Activated gamma-delta T cell (primary cell): ENCODE measurements at places on chromosomes 7 and 10.

- no peak for DNase-seq
Observed at GRCh38 chr10:124827474-124827873, 25.9 kb downstream of the ABRAXAS2 start.

- no peak for DNase-seq
Observed at GRCh38 chr7:114112806-114113205, 194.0 kb upstream of the PPP1R3A start.

- DNase-seq = no peak
Observed at GRCh38 chr7:145020454-145020853, 184.6 kb upstream of the TPK1 start.

DNA sequence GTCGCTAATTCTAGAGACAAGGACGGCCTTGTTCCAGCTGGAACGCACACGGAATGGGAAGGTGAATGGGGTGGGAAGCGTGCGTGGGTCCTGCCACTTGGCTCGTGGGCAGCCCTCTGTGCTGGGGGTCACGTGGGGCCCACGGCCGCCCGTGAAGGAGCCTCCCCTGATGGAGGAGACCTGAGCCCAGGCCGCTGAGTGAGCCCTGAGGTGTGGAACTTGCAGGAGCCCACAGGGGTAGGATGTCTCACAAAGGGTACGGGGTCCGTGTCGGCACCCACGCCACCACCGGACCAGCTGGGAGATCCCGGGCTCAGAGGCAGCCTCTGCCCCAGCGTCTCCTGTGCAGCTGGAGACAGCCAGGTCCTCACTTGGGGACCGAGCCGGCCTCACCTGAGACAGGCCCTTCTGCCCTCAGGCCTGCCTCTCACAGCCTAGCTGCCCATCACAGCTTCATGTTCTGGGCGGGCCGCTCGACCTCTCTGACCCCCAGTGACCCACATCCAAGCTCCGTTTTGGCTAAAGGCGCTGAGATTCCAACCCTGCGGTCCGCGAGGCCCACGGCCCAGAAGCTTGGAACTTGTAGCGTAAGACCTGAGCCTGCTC is 84.8 kb downstream of the FOXL3 start:
- no peak for DNase-seq

DNA sequence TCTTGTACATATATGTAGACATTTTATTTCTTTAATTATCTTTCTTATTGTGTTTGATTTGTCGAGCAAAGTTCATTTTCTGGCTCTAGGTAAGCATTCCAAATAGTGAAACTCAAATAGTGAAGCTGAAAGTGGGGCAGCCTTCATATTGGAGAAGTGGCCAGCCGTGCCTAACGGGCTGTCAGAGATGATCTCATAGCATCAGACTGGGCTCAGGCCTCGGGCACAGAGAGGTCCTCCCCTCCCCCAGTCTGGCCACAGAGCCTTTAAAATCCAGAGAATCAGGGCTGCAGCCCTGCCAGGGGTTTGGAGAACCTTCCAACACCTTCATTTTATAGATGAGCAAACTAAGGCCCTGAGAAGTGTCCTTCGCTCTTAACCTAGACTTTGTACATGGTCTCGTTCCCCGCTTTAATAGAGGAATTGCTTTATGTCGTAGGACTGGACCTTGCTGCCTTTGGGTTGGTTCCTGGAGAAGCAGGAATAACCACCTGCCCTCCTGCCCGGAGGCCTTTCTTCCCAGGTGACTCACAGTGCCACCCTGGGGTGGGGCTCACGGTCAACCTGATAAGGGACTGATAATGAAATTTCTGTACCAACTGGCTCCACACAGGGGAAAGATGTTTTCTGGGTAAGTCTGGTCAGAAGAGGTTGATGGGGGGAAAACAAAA is 7.3 kb downstream of the TSPAN15 start:
- DNase-seq = no peak

DNA sequence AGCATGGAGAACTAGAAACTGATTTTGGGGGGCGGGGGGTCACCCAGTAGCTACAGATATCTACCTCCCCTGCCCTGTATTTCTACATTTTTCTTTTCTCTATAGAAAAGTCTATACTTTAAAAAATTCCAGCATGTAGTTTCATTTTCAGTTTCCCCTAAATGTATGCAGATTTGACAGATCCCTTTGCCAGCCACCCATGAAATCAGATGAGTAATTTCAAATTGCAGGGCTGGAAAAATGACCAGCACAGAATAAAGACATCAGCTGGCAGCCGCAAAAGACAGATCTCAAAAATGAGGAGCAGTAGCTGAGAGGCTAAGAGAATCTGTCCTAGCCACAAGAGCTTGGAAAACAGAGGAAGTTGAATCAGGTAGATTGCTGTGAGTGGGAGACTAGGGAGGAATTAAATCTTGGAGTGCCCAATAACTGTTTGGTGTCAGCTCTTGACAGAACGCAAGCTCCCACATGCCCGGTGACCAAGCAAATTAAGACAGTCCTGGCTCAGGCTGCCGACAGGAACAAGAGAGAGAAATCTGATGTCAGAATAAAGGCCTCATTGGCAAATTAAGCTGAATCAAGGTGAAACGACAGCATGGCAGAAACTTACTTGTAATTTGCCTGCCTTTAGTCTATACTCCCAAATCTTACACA is 24.5 kb downstream of the ADRB1 start:
- DNase-seq = no peak

DNA sequence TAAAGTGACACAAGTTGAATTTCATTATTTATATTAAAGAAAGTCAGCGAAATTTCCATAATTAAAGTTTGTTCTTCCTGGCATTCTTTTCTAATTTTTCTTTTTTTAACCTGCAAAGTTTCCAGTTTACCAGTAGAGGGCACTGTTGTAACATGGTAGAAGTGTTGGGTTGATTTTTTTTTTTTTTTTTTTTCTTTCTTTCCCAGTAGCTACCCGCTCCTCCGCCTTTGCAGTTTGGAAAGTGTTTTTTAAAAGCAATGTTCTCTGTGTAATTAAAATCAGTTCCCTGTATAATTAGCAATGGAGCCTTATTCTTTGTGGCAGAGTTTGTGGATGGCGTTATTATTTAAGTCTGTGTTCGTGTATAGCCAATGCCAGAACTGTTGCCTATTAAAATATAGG is 53.7 kb downstream of the TAF3 start:
- DNase-seq = no peak

DNA sequence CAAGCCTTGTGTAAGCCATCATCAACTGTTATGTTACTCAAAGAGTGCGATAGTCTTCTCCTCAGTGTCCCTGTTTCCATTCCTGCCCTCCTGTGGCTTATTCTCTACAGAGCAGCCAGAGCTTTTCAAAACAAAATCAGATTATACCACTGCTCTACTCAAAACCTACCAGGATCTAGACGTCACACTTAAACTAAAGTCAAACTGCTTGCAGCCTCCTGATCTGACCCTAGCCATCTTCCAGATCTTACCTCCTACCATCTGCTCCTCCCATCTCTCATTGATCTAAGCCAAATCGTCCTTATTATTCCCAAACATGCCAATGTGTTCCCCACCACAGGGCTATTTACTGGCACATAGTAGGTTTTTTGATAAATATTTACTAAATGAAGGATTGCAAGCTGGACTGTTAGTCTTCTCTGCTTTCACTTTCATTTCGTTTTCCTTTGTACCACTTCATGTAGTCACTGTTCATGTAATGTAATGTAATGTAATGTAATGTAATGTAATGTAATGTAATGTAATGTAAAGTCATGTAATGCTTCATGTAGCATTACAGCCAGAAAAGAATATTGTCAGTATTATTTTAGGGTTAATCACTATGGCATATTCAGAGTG is 116.1 kb downstream of the GPR37 start:
- DNase-seq = no peak

DNA sequence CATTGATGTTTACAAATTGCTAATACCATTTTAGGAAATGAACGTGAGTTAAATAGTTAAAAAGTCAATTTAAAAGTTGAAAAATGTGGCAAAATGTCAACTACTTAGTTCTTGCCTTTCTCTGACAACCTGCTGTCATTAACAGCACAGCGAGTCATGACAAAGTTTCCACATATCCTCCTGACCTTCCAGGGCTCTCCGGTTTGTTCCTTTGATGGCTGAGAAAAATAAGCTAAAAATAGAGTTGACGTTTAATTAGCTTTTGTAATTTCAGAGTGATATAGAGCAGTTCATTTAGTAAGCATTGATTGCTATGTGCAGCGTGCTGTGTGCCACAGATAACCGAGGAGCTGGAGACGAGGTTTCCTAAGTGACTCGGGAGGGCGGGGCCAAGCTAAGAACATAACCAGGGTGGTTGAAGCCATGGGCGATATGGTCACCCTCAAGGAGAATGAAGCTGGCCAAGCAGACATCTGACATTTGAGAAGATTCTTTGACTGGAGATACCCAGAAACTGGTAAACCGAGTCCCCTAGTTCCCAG is 47.9 kb downstream of the OGDH start:
- DNase-seq = no peak

DNA sequence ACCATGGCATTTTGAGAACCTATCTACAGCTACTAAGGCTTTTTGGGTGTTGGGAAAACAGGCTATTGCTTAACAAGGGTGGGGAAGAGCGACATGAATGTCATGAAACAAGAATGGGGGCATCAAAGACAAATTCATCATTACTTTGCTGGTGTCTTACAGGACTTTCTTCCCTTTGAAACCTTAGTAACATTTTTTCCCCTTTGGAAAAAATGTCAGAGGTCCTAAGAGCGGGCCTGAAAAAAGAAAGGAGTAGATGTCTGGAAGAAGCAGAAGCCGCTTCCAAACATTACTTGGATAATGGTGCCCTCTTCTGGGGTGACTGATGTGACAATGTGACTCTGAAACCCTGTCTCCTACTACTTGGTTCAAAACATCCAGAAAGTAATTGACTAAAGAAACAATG is 3.8 kb upstream of the DDX50 start:
- DNase-seq = no peak

- DNase-seq = no peak
Observed at GRCh38 chr7:84274029-84274638, 79.5 kb upstream of the SEMA3A start.

- no peak for DNase-seq
Observed at GRCh38 chr7:80231707-80232106, 97.1 kb downstream of the GNAI1 start.

- DNase-seq = no peak
Observed at GRCh38 chr10:126349676-126350075, 38.6 kb downstream of the ADAM12 start.

DNA sequence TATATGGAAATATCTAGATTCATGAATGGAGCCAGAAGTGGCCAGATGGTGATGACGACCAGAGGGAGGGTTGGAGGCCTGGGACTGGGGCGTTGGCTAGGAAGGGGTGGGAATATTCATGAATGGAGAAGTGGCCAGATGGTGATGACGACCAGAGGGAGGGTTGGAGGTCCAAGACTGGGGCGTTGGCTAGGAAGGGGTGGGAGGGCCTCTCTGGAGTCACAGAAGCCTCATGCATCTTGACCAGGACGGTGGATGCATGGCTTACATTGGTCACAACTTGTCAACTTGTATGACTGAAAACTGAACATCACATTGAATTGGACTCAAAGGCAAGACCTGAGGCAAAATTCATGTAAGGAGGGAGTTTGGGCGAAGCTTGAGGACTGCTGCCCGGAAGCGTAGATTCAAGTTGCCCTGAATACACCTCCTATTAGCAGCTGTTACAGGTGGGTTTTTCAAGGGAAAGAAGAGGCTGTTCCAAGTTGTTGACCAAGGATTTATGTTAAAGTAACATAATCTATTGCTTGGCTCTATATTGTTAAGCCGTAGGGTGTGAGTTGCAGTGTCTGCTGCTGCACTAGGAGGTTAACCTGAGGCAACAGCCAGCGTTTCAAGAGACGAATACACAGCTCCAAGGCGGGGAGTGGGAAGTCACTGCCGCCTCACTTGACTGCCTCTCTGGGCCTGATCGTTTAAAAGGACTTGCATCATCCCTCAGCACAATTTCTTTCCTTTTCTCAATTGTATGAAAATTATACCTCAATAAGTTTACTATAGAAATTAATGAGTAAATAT is 55.1 kb upstream of the FAM20C start:
- DNase-seq = no peak

DNA sequence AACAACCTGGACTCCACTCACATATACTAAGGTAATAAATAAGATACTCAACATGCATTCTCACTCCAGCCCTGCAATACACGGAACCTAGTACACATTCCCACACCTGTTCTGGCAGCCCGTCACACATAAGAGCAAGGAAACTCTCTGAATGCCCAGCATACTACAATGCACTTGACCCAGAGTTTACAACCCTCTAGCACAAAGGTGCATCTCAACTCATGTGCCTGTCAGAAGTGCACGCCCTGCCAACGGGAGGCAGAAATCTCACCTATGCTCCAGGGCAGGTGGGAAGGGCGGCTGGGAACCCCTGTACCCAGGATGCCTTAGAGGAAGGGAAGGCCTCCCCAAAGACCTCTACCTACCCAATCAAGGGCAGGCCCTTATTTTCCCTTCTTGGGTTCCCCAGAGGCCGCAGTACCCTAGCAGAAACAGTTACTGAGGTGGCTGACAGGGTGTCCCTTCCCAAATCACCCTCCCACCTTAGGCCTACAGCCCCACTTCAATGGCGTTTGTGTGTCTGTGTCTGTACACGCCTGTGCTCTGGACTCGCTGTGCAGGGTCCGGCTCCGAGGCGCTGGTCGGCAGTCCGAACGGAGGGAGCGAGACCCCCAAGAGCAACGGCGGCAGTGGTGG is 2.0 kb downstream of the EVX1 start:
- no peak for DNase-seq

DNA sequence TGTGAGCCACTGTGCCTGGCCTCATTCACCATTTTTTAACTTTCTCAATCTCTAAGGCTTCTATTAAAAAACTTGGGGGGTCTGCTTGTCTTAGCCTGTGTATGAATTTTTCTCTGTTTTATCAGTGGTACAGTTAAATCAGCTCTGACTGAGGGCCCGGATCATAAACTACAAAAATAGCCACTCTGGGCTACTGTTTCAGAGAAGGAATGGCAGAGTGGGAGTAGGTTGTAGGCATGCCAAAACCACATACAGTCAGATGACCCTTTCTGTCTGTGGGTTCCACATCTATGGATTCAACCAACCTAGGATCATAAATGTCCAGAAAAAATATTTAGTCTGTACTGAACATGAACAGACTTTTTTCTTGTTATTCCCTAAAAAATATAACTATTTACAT is 21.3 kb downstream of the TBC1D12 start:
- DNase-seq = no peak

DNA sequence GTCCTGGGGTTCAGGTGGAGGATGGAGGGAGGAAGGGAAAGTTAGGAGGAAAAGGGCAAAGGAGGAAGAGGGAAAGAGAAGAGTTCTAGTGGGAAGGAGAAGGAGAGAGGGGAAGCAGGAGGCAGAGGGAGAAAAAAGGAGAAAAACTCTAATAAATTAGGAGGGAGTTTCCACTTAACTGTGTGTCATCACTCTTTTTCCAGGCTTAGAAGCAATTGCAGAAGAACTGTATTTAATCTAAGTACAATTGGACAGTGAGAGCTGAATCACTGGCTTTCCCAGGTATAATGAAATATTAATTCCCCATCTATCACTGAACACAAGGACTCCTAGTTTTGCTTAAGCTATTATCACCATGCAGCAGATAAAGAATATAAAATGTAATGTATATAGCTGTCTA is 76.8 kb downstream of the CREB3L2 start:
- DNase-seq = no peak

DNA sequence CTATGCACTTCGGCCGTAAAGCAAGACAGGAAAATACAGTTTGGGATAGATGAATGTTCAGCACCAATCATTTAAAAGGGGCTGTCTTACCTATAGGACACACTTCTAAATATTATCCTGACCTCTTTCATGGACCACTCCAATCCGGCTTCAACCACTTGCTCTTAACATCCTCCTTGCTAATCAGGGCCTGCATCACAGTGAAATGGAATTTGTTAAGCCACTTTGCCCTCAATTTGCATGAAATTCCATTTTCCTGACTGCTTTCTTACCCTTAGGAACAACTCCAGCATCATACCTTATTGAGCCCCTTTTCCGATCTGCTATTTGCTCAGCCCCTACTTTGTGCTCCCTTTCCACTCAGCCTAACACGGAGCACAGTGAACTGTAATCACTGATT is 667.3 kb downstream of the PHTF2 start:
- no peak for DNase-seq
